ENCODE measurements at places on chromosomes 1 and 21.

DNA sequence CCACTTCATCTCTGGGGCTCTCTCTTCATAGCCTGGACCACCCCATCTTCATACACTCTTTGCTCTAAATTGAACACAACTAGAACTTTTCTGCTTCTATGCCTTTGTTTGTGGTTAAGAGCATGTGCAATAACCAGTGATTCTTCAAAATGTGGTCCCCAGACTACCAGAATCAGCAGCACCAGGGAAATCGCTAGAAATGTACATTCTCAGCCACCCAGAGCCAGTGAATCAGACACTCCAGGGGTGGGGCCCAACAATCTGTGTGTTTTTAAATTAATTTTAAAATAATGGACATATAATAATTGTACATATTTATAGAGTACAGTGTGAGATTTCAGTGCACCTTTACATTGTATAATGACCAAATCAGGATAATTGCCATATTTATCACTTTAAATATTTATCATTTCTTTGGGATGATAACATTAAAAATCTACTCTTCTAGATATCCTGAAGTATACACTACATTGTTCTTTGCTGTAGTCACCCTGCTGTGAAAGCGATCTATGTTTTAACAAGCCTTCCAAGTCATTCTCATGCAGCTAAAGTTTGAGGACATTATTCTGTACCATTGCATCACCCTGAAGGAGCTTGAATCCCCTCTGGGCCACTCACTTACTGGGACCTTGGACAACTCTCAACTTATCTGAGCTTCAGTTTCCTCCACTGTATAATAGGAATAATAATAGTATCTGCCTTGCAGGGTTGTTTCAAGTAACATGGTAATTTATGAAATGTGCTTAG, 10.8 kb downstream of the GRHL3 start:
- no peak for DNase-seq

DNA sequence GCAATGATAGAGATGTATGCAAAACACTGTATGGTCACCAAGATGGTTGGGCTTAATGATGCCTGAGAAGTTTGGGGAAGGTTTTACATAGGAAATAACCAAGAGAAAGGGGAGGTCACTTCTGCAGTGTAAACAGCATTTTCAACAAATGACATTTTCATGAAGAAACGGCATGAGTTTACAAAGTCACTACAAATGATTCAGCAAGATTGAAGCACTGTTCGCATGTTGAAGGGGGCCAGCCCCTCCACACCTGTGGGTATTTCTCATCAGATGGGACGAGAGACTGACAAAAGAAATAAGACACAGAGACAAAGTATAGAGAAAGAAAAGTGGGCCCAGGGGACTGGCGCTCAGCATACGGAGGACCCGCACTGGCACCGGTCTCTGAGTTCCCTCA, 234.1 kb upstream of the POGK start:
- no peak for DNase-seq

- no peak for DNase-seq
Measured at GRCh38 chr1:151197863-151198253, 494 bp upstream of the PIP5K1A start.

DNA sequence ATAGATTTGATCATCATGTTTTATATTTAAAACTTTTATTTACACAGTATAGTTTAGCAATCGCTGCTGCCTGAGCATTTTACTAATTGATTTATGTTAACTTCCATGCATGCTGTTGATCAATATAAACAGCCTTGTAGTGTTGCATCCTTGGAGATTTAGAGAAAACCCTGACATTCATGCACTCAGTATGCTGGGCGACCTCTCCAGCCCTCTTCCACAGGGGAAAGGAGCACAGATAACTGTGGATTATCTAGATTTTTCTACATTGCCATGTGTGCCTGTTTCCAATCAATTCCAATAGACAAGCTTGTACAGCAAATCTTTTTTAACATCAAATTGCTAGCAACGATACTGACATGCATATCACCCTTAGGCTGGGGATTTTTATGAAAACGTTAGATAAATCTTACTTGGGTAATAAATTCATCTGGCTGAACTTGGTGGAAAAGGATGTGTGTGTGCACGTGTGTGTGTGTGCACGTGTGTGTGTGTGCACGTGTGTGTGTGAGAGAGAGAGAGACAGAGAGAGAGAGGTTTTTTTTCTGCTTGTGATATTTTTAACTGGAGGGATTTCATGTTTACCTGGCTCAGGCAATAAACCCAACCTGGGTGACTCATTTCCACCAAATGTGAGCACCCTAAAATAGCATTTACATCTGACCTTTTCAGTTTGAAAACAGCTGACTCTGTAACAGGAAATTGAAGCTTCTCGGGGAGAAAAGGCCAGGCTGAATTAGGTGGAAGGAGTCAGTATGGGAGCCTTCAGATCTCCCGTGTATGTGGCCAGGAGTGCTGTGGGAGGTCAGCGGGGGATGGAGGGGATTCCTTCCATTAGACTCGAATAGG, 339.8 kb downstream of the PRDM2 start:
- no peak for DNase-seq

DNA sequence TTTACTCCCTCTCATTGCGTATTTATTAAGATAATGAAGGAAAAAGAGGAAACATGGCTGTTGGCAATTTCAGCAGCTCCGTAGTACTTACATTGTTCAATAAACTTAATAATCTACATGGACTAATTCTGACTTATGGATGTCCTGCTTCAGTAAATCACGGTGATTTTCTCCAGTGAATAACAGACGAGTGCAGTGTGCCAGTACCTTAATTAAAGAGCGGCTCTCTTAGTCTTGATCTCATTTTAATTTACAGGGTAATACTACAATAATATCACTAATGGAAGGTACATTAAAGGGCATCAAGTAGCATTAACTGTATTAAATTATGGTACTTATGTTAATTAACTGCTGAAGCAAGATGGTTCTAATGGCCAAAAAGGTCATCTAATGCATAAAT, 187.2 kb downstream of the NTNG1 start:
- no peak for DNase-seq

DNA sequence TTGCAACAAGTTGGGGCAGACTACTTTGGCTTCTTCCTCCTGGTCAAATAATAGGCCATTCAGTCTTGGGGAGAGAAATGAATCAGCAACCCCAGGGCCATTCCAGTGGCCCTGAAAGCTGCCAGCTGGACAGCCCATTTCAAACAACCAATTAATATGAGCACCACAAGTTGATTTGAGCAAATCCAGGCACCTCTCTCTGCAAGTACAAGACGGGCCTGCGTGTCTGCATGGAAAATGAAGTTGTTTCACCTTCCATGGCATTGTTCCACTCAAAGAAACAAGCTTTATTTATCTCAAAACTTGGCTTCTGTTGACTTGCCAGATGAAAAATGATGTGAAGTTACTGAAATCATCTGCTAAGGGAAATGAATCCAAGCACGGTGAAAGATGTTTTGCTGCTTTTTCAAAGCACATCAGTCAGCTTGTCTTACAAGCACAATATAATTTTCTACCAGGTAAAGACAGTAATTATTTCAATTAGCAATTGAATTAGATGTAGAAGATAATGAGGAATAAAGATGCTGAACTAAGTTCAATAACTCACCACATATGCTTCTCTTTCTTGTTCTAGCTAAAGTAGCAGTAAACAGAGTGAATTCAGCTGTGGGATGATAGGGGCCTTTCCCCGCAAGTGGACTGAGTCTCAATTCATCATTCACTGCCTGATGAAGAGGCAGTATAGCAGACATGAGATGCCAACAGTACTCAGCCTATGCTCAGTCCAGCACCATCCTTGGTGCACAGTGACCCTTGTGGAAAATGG, 95.2 kb upstream of the SSX2IP start:
- DNase-seq = no peak

DNA sequence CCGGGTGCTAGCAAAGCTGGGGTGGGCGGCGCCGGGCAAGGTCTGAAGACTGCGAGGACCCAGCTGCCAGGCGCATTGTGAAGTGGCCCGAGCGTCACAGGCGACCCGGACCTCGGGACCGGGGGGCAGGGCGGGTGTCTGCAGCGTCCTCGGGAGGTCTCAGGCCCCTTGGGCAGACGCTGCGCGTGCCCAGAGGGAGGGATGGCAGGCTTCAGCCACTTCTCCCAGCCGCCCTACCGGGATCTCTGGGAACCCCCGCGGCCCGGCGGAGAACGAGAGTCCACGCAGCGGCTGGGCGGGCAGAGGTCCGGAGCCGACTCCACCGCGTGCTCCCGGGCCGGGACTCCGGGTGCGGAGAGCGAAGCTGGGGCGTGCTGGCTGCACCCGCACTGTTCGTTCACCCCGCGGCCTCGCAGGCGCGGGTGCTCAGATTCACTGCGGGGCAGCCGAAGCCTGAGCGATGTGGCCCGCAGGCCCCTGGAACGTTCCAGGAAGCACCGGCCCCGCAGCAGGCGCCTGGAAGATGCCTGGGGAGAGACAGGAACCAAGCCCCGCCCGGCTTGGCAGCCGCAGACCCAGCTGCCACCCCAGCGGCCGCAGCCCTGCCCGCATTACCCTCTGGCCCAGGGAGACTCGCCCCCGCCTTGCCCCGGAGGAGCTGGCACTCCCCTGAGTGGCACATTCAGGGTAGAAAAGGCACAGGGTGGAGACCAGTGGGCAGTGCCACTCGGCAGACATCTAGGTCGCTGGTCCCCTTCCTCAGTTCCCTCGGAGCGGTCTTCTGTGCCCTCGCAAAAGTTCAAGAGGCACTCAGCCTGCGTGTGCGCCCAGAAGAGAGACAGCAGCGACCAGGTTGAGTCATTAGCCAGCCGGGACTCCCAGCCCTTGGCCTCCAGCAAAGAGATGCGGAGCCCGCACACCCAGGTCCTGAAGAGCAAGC, at the start of gene CCDC185:
CCDC185 (plus strand) TSS at position 141 of the 940 bp plus-strand sequence; CDS start at position 202, 61 bp downstream.
- peak; percentile 18 for DNase-seq

DNA sequence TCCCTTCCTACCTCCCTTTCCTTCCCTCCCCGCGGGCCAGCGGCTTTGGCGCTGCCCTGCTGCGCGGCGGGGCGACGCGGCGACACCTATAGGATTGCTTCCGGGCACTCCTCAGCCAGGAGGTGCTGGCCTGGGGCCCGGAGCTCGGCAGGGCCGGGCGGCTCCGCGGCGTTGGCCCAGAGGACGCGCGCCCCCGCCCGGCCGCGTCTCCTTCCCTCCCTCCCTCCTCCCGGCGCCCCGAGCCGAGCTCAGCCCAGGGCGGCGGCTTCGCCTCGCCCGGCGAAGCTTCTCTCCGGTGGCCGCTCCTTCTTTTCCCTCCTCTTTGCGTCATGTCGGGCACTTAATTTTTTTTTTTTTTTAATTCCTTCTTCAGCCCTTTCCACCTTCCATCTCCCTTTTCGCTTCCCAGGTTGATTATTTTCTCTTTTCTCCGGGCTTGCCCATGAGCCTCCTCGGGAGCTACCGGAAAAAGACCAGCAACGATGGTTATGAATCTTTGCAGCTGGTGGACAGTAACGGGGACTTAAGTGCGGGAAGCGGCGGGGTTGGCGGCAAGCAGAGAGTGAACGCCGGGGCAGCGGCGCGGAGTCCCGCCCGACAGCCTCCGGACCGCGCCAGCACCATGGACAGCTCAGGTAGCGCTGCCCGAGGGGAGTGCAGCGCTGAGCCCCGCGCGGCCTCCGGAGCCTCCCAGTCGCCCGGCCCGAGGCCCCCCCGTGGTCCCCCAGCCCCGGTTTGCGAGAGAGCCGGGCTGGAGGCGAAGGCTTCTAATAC, at the start of gene DNAJC6:
DNAJC6 (plus strand) TSS at position 240 of the 774 bp plus-strand sequence; CDS start at position 443, 203 bp downstream.
- peak; percentile 33 for DNase-seq

DNA sequence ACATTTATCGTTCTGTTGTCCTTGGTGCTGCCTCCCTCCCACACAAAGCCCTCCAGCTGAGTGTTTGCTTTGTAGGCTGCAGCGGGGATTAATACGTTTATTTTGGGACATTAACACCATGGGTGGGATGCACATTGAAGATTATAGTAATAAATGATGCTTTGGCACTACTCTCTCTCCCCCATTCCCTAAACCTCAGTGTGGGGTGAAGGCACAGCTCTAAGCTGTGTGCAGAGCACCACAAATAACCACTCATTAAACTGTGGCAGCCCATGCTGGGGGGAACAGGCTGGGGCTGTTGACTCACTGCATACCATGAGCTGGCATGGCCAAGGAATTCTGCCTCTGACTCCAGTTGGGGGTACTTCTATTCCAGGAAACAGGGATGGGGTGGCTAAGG, 7.7 kb downstream of the PCP4L1 start:
- DNase-seq = no peak

- no peak for DNase-seq
Measured at GRCh38 chr1:206589206-206589605, 23.1 kb downstream of the EIF2D start.

All from T47D (cell line).